Activated T-helper 1 cell treated with Interleukin-2 at 50 U/mL for 16 hours (primary cell): ENCODE measurements at places on chromosomes 12 and 14.

- no peak for DNase-seq
Measured at GRCh38 chr12:95520816-95521215, 30.5 kb downstream of the USP44 start.

DNA sequence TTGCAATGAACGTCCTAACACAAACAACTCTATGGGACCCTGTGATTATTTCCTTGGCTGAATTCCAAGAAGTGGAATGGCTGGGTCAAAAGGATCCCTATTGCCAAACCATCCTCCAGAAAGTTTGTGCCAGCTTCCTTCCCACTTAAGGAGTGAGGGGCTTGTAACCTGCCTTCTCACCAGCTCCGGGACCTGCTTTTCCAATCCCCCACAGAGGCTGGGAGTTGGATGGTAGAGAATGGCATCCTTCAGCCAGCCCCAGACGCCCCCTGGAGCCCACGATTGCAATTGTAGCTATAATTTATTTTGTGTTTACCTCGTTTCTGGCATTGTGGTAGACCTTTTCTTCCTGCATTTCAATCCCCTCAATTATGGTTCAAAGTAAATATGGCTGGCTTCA is 9.7 kb upstream of the ZDHHC22 start:
- DNase-seq: no peak

DNA sequence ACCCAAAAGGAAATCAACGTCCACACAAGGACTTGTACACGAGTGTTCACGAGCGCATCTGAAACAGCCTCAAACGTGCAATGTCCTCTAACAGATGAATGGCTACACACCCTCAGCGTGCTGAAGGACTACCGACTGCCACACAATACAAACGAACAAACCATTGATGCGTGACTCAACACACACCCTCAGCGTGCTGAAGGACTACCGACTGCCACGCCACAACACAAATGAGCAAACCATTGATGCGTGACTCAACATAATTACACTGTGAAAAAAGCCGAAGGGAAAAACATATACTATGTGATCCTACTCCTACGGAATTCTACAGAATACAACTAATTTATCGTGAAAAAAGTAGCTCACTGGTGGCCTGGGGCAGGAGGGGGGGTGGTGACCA is 25.1 kb upstream of the BTBD6 start:
- no peak for DNase-seq

GRCh38 chr14:96599076-96599475 is 96.9 kb downstream of the PAPOLA start:
- DNase-seq: no peak

- no peak for DNase-seq
Measured at GRCh38 chr12:49236423-49236822, 28.5 kb upstream of the TUBA1C start.

DNA sequence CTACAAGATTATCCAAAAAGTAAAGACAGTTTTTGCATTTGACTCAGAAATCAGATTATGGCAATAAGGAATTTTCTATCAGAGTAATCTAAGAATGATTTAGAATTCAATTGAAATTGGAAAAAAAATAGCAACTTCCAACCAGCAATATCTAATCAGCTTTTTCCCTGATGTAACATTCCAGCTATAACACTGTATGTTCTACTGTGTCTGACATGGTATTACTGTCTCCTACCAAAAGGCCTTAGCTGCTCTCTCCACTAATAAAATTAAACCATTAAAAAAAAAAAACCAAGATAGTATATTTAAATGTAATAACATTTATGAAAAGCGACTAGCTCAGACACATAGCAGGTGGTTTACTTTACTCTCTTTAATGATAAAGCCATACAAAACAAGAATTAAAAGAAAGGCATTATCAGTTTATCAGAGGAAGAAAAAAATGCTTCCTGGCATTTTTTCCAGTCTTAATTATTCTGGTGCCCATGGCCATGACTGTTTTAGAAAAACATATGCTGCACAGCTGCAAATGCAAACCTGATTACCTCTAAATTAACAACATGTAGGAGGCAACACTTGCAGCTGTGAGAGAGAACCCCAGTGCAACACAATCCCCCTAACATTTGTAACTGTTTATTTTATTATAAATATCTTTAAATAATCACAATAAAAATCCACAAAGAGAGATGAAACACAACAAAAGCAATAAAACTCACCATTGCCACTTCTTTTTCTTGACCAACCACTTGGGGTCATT is 28.8 kb downstream of the PHLDA1 start:
- no peak for DNase-seq

DNA sequence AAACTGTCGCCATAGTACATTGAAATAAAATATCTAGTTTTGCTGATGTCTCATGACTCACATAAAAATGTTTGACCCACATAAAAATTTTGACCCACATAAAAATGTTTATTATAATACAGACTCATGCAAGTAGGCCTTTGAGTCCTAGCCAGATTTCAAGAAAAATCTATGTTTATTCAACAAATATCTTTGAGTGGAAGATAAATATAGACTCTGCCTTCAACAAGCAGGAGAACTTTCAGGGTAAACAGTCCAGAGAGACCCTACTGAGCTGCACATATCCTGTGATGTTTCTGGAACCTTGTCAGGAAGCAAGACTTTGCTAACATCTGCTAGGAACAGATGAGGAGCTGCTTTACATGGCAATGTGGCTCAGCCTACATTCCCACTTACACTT is 283.1 kb downstream of the MDGA2 start:
- DNase-seq: no peak

DNA sequence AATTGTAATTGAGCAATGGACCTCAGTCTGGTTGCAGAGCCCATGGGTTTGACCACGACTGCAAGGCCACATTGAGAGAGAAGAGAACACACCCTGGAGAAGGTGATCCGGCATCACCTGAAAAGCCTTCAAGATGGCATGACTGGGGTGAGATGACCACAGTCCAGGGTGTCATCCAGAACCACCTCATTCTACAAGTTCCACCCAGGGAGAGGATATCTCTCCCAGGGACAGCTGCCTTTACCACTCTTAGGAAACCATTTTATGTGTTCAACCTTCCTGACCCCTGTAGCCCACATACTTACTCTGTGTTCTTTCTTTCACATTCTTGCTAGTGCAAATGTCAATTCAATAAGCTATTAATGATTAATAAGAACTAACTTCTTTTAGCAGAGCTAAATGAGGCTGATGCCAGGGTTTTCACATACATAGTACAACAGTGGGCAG is 43.4 kb upstream of the CPM start:
- no peak for DNase-seq

- no peak for DNase-seq
Measured at GRCh38 chr14:68979722-68980451, 785 bp upstream of the ACTN1 start.

GRCh38 chr12:127539226-127539858 is 727.6 kb upstream of the TMEM132C start:
- no peak for DNase-seq

GRCh38 chr12:89538897-89539296 is 13.1 kb upstream of the POC1B start:
- DNase-seq: no peak

GRCh38 chr12:64269161-64269560 is 47.1 kb upstream of the KICS2 start:
- no peak for DNase-seq

- no peak for DNase-seq
Measured at GRCh38 chr14:51908086-51908485, 47.7 kb downstream of the GNG2 start.

GRCh38 chr12:71876137-71876799 is 36.7 kb downstream of the TBC1D15 start:
- no peak for DNase-seq

DNA sequence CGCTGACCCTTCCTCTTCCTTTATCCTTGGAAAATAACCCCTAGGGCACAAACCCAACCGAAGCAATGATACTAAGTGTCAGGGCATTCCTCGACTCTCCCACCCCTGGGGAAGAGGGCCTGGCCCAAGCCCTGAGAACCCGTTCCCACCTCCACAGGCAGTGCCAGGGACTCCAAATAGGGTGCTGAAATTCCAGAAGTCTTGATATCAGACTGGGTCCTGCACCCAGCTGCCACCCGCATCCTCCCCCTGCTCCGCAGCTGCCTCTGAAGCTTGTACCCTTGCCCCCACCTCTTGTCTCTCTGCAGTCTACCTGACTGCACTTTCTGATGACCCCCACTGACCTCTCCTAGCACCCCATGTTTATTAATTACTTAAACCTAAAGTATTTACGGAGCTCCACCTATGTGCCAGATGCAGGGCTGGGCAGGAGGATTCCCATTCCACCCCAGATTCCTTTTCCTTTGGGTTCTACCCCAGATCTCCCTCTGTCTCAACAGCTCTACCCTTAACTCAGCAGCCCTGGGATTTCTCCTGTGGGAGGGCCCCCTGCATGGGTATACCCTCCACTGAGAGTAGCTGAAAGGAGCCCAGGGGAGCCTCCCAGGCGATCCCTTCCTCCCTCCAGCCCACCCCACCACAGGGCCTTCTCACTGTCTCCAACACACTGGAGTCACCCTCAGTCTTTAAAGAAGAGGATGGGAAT is 4.1 kb upstream of the KRT18 start:
- DNase-seq: no peak

DNA sequence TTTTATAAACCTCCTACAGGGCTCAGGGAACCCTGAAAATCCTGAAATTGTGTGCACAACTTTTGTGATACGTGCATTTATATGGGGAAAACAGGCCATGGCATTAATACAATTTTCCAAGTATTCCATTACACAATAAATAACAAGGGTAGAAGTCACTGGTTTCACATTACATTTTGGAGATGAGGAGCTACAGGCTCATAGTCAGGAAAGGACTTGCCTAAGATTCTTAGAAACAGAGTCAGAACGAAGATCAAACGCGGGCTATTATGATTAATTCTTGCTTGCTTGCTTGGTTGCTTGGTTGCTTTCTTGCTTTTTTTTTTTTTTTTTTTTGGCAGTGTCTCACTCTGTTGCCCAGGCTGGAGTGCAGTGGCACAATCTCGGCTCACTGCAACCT is 16.7 kb downstream of the NOS1 start:
- DNase-seq: no peak

- DNase-seq: no peak
Measured at GRCh38 chr12:94732367-94732990, 82.1 kb upstream of the TMCC3 start.

DNA sequence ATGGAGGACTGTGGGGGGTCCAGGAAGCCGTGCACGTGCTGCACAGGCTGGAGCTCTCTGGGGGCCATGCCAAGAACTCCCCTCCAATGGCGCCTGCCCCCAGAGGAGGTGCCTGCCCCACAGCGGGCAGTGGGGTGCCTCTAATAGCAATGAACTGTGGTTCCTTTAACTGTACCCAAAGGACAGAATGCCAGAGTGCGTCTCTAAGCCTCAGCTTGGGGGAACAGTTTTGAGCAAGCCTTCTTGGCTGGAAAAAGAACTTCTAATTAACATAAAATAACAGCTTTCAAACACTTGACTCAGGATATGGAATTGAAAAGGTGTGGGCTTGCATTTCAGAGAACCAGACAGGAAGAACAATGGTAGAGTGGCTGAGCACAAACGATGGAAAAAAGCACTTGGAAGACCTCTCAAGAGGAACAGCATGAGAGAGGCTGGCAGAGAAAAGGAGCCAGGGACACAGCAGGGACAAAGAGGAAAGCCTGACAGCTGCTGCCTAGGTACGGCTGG is 195.6 kb downstream of the TTC7B start:
- no peak for DNase-seq

DNA sequence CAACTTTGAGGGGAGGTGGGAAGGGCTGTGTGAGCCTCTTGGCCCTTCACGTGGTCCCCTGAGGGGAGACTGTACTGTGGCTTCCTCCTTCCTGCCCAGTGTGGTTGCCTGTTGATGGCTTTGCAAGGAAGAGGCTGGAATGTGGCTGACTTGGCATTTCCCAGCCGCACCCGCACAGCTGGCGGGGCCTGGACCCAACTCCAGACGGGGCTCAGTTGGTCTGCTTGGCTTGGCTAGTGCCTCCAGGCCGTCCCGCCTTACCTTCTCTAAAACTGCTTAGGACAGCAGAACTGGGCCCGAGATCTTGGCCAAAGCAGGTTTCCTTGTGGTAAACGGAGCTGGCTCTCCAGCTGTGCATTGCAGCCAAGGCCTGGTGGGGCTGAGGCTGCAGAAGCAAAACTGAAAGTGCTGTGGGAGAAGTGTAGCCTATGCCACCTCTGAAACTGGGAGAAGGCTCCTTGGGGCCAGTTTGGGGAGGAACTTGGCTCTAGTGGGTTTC is 139.5 kb downstream of the SMOC1 start:
- DNase-seq: no peak

- DNase-seq: no peak
Measured at GRCh38 chr14:31712244-31713127, 151.3 kb downstream of the NUBPL start.

- DNase-seq: no peak
Measured at GRCh38 chr12:18250313-18250916, 10.9 kb upstream of the PIK3C2G start.

DNA sequence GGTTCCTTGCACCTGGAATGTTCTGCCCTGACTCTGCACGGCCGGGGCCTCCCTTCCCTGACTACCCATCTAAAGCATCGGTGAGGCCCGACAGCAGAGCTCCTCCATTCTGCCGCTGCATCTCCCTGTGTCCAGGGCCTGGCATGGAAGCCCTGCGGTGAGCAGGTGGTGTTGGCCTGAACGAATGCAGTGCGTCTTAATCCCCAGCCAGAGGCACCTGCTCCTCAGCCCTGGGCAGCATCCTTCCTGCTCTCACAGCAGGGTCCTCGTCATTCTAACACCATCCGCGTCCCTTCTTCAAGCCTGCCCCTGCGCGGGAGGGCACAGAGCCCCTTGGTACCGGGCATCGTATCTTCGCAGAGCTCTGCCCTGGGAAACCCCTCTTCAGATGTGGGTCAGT is 15.4 kb downstream of the BEGAIN start:
- no peak for DNase-seq

DNA sequence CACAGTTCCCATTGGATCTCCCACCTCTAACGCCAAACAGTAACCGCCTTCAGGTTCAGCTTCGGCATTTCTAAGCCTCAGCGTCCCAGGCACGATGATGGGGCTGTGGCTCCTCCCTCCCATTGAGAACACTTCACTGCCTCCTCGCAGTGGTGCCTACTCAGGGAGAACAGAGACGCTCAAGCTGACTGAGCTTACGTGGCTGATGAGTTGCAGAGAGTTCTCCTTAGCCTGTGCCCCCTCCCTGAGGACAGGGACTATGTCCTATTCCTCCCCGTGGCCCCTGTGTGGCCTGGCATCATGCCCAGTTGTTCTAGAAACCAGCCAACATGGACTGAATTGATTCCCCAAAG is 87.0 kb downstream of the ITPK1 start:
- DNase-seq: no peak

DNA sequence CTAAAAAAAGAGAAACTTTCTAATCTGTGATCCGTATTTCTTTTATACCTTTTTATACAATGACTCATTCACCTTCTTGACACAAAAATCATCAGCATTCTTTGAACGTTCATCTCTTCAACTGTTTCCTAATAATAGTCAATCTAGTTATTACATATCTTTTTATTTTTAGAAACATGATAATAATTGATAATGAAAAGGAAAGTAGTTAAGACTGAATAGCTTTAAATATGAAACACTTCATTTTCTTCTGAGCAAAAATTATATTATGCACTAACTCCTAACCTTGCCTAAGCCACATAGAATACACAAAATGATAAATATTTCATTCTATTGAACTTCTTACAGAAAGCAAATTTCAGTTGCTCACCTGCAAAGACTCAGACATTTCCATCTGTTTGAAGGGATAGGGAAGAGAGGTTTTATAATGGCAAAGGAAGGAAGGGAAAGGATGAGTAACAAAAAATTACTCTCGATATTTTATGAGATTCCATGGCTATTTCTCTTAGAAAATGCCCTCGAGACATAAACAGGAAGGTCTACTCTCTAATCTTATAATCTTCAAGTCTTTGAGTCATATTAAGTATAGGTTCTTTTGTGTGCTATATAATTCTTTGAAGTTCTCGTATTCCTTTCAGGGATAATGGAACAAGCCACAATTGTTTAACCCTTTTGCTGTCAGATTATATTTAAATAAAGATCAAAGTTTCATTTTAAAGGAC is 7.5 kb upstream of the KLHL42 start:
- no peak for DNase-seq
